NCI-H460 (cell line): ENCODE measurements at places on chromosomes 6 and 20.

- DNase-seq: no peak
These were observed 18.6 kb upstream of the ENPP1 start for GRCh38 chr6:131789219-131789618.

DNA sequence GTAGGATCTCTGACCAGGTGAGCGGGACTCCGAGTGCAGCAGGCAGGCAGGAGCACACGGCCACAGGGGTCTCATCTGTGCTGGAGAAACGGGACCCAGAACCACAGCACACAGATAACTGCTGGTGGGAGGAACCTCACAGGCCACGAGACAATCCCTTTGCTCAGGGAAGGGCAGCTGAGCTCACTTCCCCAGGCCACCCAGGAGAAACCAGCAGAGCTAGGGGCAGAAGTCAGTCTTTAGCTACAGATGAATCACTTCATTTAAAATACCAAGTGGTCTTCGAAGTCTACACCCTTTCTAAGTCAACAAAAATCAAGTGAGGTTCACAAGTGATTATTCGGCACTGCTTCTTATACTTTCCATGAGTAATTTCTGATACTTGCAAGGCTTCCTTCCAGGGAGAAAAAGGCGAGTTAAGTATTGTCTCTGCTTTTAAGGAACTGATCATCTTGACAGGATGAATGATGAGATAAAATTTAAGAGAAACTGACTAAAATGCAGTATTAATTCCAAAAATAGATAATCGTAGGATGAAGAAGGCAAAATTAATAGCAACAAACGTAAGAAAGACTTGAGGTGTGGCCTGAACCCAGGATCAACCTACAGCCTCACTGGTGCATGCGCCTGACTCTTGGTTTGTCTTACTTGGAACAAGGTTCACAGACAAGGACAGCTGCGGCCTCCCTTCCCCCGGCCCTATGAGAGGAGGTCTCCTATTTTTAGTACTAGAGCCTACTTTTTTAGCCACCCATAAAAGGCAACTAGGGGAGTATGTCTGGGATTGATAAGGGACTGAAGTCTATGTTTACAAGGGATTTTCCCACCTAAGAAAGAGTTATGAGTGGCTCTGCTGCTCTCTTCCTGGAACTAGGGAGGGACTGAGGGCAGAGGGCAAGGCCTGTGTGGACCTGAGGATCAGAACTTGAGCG lies 233.6 kb downstream of the TTLL2 start:
- no peak for DNase-seq

- DNase-seq: no peak
These were observed 59.3 kb downstream of the KIF6 start for GRCh38 chr6:39665861-39666260.

GRCh38 chr20:58911970-58912369 lies 59.5 kb downstream of the GNAS start:
- no peak for DNase-seq

DNA sequence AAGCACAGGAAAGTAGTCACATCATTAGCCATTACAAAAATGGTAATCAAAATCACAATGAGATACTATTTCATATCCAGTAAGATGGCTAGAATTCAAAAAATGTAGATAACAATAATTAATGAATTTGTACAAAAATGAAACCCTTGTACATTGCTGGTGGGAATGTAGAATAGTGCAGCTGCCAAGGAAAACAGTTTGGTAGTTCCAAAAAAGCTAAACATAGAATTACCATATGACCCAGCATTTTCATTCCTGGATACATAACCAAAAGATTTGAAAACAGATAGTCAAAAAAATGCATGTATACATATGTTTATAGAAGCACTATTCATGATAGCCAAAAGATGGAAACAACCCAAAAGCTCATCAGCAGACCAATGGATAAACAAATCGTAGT lies 251.1 kb upstream of the RAB32 start:
- no peak for DNase-seq

GRCh38 chr6:166509193-166509592 lies 77.3 kb downstream of the RAMACL start:
- DNase-seq: no peak

DNA sequence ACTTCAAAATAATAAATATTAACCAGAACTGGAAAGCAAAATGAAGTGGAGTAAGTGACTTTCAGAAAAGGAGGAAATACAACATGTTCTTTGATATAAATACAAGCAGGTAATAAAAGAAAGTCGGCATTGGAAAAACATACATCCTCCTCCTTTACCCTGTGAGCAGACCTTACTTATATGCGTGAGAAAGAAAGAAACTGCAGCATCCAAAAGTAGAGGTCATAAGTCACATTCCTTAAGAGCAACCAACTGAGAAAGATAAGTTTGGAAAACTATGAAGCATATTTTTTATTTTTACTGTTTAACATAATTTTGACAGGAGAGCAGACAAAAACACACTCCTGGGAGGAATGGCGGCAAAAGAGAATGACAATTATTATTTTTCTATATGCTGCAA lies 155.5 kb downstream of the HACE1 start:
- DNase-seq: no peak

- DNase-seq: no peak
These were observed 413.0 kb upstream of the RUNX2 start for GRCh38 chr6:44915111-44915510.

DNA sequence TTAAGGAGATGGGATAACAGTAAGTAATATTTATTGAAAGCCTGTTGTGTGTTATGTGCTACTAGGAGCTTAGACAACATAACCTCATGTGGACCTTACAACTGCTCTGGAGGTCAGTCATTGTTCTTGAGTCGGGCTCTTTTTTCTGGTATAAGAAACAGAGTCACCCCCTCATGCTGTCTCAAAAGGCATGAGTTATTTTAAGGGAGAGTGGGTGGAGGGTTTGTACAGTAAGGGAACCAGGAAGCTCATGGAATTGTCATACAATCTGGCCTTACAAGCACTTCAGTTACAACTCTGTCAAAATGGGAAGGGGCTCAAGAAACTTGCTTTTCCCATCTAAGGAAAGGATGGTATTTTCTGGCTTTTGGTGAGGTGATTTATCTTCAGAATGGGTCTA lies 16.5 kb upstream of the DSE start:
- DNase-seq: no peak

DNA sequence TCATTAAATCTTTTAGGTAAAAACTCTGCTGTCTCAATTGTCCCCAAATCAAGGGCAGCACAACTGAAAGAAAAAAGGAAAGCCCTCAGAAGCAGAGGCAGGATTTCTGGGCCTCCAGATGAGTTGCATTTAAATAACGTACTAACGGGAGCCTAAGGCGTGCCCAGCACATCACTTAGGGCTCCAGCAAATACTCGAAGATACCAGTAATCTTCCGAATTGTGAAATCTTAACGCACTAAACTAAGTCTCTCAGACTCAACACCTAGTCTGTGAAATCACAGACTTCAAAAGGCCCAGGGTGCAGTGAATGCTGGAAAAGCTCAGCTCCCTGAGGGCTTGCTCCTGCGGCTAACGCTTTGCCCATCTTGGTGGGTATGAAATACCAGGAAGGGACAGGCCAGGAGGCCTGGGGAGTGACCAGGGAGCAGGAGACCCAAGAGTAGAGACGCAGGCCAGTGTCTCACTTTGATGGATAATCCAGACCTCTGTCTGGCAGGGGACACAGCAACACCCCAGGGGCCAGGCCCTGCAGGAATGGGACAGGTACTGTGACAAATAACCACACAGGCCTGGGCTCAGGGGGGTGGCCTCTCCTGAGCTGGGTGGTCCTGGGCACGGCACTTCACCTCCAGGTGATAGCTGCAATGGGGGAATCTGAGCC lies 36.4 kb downstream of the RRBP1 start:
- no peak for DNase-seq

GRCh38 chr6:13673368-13673767 lies 38.3 kb downstream of the RANBP9 start:
- no peak for DNase-seq

GRCh38 chr6:1873781-1874180 lies 264.1 kb downstream of the FOXC1 start:
- no peak for DNase-seq

- DNase-seq: no peak
These were observed 95.6 kb downstream of the RAMACL start for GRCh38 chr6:166490671-166491500.

DNA sequence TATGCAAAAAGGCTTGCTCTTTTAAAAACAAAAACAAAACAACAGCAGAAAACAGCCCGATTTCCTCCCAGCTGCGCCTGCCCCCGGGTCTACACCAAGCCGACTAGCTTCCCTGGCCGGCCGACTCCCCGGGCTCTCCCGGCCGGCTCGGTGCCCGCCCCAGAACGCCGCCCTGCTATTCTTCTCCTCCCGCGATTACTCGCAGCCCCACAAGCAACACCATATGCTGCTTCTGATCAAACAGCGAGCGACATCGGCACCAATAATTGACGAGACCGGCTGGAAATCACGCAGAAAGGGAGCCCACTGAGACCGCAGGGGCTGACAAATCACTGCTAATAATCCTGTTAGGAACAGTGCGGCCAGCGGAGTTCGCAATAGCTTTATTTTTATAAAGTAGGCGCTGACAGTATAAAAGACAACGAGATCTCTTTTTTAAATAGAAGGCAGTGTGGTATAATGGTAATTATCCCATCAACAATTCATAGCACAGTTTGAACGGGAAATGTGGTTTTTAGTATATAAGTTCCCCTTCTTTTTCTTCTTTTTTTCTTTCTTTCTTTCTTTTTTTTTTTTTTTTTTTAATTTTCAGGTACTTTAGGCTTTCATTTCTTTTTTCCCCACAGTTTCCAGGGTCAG lies 3.3 kb downstream of the SIM1 start:
- DNase-seq: peak; percentile 6

DNA sequence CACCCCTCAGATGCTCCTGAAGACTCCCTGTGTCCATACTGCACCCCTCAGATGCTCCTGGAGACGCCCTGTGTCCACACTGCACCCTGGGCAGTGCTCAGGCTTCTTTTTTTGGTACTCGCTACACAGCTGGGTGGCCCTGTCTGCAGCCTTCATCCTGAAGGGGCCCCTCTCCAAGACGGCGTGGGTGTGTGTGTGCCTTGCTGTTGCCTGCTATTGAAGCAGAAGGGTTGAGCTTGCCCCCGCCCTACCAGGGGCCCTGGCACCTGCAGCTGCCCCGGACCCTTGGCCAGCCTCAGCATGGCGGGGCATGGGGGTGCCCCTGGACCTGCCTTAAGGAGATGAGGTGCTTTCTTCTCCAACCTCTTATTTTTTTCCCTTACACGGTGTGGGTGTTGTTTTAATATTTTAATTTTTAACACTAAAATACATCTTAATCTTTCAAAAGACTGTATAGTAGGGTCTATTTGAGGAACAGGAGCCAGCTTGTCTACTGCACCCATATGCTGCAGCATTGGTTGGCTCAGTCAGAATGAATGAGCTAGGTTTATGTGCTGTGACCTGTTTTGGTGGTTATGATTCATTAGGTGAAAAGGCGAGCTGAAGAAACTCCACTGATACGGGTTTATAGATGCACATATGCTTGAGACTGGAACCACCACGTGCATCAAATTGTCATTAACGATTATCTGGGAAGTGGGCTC lies 135.9 kb downstream of the AGPAT4 start:
- DNase-seq: no peak

DNA sequence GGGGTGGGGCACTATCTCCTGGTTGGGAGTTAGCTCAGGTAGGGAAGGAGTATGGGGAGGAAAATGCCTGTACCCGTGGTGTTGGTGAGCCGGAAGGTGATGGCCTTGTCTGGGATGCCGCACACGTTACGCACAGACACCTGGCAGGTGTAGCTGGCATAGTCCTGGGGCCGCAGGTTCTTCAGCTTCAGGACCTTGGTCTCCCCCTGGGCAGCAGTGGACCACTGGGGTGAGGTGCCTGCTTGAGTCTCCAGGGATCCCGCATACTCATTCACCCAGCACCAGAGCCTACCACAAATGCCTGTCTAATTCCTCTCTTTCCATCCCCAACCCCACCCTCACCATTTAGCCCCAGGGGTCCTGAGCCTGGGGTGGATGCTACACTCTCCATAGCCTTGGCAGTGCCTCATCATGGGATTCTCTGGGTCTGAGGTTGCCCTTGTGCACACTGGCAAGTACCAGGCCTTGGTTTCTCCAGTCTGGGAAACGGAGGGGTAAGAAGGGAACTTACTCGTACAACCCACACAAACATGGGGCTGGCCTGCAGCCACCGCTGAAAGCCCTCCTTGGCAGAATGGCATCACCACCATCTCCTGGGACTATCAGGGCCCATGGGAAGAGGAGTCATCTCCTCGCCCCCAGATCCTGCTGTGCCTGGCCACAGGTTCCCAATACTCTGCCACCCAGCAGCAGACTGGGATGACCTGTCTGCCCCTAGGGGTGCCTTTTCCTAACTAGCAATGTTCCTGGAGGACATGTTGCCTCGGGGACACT lies 42.8 kb downstream of the MDGA1 start:
- no peak for DNase-seq

DNA sequence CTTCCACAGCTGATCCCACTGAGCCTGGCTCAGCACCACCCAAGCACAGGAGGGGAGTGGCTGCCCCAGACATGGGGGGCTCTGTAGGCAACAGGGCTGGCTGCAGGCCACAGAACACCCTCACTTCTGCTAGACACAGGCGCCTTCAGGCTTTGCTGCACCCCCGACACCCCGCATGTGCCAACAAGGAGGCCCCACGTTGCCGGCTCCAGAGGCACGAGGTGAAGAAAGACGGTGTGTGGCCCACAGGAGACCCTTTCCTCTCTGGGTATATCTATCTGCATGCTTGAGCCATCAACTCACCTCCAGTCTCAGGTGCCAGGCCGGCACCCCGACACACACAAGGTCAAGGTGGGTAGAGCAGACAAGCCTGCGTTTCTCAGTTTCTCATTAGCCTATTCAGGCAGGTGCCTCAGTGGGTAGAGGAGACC lies 158.3 kb downstream of the DLL1 start:
- no peak for DNase-seq

DNA sequence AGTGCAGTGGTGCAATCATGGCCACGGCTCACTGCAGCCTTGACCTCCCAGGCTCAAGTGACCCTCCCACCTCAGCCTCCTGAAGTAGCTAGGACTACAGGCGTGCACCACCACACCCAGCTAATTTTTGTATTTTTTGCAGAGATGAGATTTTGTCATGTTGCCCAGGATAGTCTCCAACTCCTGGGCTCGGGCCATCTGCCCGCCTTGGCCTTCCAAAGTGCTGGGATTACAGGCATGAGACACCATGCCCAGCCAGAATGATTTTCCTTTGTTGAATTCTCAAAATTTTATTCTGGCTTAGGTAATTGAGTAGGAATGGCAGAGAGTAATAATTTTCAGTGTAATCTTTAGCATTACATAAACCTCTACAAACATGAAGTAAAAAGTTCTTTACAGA lies 37.1 kb downstream of the SLC16A10 start:
- no peak for DNase-seq
